ENCODE measurements at places on chromosomes 7 and 10.

- no peaks in the 10 kb centered on the region for H3K27me3 ChIP-seq
- no peaks in the 10 kb centered on the region for H3K36me3 ChIP-seq
- H3K4me3 ChIP-seq = no peak overlapping the region
- H3K4me1 ChIP-seq = no peaks in the 10 kb centered on the region
Observed at GRCh38 chr10:34506786-34507185, 308.3 kb downstream of the PARD3 start.

DNA sequence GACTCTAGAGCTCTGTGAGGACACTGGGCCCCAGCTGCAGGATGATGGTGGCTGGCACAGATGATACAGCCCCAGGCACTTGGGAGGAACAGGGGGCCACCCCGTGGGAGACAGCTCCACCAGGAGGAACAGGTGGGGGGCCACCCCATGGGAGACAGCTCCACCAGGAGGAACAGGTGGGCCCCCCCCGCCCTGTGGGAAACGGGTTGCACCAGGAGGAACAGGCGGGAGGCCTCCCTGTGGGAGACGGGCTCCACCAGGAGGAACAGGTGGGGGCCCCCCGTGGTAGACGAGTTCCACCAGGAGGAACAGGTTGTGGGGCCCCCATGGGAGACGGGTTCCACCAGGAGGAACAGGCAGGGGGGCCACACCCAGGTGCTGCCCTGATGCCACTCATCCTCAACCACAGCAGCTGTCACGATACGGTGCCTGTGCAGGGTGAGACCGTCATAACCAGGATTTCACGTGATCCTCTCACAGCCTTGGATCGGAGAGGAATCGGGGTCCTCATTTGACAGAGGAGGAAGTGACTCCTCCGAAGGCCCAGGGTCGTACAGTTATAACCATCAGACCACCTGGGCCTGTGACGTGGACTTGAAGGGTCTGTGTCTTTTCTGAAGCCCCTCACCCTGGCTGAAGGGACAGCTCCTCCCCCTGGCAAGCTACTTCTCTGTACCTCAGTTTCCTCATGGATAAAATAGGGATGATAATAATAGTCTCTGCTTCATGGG, 49.2 kb upstream of the NANOS1 start:
- H3K4me1 ChIP-seq = no peaks in the 10 kb centered on the region
- no peaks in the 10 kb centered on the region for H3K36me3 ChIP-seq
- no peaks in the 10 kb centered on the region for H3K27me3 ChIP-seq
- no peak overlapping the region for H3K27ac ChIP-seq
- H3K4me3 ChIP-seq = no peak overlapping the region

GRCh38 chr10:94405406-94405805, 3.1 kb downstream of the TBC1D12 start:
- no peak for DNase-seq
- no peaks in the 10 kb centered on the region for H3K36me3 ChIP-seq
- H3K4me3 ChIP-seq = no peak overlapping the region
- no peaks in the 10 kb centered on the region for H3K27me3 ChIP-seq
- no peak overlapping the region for H3K27ac ChIP-seq

GRCh38 chr7:101094791-101095375, 9.6 kb downstream of the TRIM56 start:
- peaks cover 15% of the 10 kb centered on the region for H3K4me1 ChIP-seq
- H3K27ac ChIP-seq = peak overlapping the region; percentile 28
- no peaks in the 10 kb centered on the region for H3K36me3 ChIP-seq
- DNase-seq = no peak

DNA sequence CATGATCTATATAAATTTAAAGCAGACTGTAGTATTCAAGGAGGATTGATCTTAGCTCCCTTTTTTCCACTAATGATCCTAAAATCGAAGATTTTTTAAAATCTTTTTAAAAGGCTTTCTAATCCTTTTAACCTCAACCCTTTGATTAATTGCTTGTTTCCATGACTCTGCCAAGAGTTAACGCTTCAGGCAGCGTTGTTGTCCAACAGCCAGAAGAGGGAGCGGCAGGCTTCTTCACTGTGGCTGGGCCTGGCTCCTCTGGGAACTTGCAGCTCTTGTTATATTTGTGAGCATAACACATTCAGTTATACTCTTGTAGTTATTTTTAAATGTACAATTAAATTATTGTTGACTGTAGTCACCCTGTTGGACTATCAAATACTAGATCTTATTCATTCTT, 26.3 kb downstream of the CRCP start:
- no peak for DNase-seq
- H3K36me3 ChIP-seq = peaks cover 5% of the 10 kb centered on the region
- no peaks in the 10 kb centered on the region for H3K27me3 ChIP-seq
- no peak overlapping the region for H3K4me3 ChIP-seq
- no peak overlapping the region for H3K27ac ChIP-seq

DNA sequence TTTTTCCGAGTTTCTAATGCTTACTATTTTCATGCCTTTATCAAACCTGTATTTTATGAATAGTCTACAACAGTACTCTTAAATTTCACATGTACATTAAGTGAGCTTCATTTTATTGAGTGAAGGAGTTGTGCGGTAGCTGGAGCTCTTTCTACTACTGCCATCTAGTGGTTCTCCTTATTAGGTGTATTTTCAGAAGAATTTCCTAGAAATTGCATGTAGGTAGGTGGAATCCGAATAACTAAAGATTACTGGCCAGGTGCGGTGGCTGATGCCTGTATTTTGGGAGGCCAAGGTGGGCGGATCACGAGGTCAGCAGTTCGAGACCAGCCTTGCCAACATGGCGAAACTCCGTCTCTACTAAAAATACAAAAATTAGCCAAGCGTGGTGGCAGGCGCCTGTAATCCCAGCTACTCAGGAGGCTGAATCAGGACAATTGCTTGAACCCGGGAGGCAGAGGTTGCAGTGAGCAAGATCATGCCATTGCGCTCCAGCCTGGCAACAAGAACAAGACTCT, 38.3 kb downstream of the LRRC72 start:
- H3K4me1 ChIP-seq = peaks cover 6% of the 10 kb centered on the region
- DNase-seq = no peak
- H3K27ac ChIP-seq = no peak overlapping the region
- no peaks in the 10 kb centered on the region for H3K27me3 ChIP-seq
- H3K4me3 ChIP-seq = no peak overlapping the region

DNA sequence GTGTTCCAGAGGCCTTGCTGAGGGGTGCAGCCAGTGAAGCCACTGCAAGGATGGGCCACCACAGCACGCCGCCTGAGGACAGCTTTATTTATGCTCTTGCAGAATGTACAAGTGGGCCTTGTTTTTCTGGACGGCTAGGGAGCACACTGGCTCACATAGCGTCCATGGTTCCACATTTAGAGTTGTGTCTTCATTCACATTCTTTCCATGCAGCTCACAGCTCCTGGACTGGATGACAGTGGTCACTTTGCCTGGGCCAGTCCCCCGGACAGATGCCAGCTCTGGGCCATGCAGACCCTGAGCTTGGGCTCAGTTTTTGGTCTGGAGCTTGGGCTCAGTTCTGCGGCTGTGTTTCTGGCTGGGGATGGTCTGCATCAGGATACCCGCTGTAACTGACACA, 2.6 kb upstream of the C10orf71 start:
- H3K4me1 ChIP-seq = peaks cover 5% of the 10 kb centered on the region
- H3K27ac ChIP-seq = no peak overlapping the region
- DNase-seq = no peak

GRCh38 chr7:159027789-159028507, 116.7 kb downstream of the VIPR2 start:
- peak; percentile 47 for DNase-seq
- no peaks in the 10 kb centered on the region for H3K36me3 ChIP-seq
- H3K27ac ChIP-seq = no peak overlapping the region
- no peak overlapping the region for H3K4me3 ChIP-seq
- no peaks in the 10 kb centered on the region for H3K27me3 ChIP-seq

DNA sequence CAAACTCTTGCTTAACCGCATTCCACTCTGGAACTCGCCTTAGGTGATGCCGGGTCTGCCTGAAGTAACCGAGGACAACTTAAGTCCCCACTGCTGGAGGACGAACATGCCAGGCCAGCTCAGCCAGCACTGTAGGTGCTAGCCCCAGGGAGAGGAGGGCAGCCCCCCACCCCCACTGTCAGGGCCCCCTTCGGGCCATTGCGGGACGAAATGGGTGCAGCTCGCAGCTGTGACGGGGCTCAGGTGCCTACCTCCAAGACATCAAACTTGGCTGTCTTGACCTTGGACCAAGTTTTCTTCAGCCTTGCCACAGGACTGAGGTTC, 60.4 kb downstream of the CSGALNACT2 start:
- H3K27me3 ChIP-seq = no peaks in the 10 kb centered on the region
- H3K4me1 ChIP-seq = peaks cover 12% of the 10 kb centered on the region
- no peaks in the 10 kb centered on the region for H3K36me3 ChIP-seq
- DNase-seq = peak; percentile 68

DNA sequence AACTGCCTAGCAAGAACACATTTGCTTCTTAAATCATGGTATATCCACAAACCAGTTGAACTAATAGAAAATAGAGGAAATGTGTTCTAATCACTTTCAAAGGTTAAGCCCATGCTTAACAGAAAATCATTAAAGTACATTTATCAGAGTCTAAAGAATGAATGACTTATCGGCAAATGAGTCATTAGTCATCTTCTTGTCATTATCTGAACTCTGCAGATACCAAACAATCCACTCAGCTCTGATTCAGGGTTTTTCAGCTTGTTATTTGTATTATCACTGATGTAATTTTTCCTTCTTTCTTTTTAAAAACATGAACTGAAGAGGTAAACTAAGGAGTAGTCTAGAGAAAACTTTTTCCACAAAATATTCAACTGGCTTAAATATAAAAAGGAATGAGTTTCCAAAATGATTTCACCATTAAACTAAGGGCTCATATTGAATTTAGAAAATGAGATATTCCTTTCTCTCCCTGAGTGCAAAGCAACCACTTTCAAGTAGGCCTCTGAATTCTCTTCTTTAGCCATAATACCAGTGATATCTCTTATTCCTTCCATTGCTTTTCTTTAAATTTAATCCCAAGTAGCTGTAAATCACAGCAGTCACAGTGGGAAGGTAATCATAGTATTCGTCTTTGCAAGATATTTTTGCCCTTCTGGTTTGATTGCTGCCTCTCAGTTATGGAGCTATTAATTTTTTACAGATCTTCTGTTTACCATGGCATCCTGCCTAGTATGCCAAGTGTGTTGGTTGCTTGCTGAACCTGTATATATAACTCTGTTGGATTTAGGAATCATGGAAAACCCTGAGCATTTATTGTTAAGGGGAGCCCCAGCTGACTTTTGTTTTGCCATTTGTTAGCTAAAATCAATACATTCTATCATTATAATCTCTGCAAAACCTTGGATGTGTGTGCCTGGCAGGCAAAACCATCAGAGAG, 125.1 kb downstream of the THSD7A start:
- peaks cover 16% of the 10 kb centered on the region for H3K4me1 ChIP-seq
- DNase-seq = peak; percentile 46
- no peak overlapping the region for H3K27ac ChIP-seq
- no peaks in the 10 kb centered on the region for H3K27me3 ChIP-seq
- no peak overlapping the region for H3K4me3 ChIP-seq

- DNase-seq = peak; percentile 73
- no peak overlapping the region for H3K27ac ChIP-seq
- H3K4me3 ChIP-seq = no peak overlapping the region
- no peaks in the 10 kb centered on the region for H3K36me3 ChIP-seq
Observed at GRCh38 chr7:44291066-44291732, 34.2 kb downstream of the CAMK2B start.

- H3K4me3 ChIP-seq = no peak overlapping the region
- H3K27ac ChIP-seq = no peak overlapping the region
- no peaks in the 10 kb centered on the region for H3K36me3 ChIP-seq
- no peaks in the 10 kb centered on the region for H3K27me3 ChIP-seq
- peak; percentile 15 for DNase-seq
Observed at GRCh38 chr7:68684996-68685395, 913.3 kb upstream of the AUTS2 start.

DNA sequence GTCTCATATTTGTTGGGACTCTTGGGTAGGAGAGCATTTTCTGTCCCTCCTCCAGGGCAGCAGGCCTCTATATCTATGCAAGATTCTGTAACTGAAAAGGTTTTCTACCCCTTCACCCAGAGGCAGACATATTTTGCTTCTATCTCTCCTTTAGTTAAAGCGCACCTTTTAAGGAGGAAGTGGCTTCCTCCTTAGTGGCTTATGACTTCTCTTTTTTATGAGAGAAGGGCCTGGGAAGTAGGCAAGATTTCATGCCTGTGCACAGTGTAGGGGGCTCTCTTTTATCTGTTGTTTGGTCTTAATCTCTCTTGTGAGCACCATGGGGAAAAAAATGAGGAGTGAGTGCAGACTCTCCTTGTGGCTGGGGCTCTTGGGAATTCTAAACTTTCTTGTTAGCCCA, 122.1 kb downstream of the LRMDA start:
- H3K27ac ChIP-seq = no peak overlapping the region
- H3K4me3 ChIP-seq = no peak overlapping the region
- H3K27me3 ChIP-seq = no peaks in the 10 kb centered on the region
- no peak for DNase-seq
- H3K4me1 ChIP-seq = no peaks in the 10 kb centered on the region

GRCh38 chr10:60172363-60172990, 217.2 kb downstream of the ANK3 start:
- no peaks in the 10 kb centered on the region for H3K27me3 ChIP-seq
- no peak overlapping the region for H3K27ac ChIP-seq
- no peak overlapping the region for H3K4me3 ChIP-seq
- DNase-seq = no peak
- H3K36me3 ChIP-seq = no peaks in the 10 kb centered on the region
- H3K4me1 ChIP-seq = no peaks in the 10 kb centered on the region

DNA sequence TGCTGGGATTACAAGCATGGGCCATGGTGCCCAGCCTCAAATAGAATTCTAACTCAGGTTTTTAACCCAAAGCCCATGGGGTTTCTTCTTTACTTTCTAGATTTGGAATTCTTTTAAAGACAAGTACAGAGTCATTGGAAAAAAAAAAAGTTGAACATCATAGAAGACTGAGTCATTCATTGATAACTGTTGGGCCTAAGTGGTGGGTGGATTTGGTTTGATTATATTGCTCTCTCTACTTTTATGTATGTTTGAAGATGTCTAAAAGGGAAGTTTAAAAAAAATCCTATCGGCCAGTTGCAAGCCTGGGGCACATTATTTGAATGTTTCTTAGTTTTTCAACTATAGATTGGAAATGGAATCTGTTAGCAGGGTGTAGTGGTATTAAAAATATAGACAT, 49.7 kb downstream of the INPP5F start:
- no peak overlapping the region for H3K27ac ChIP-seq
- DNase-seq = no peak
- no peak overlapping the region for H3K4me3 ChIP-seq
- H3K4me1 ChIP-seq = peaks cover 3% of the 10 kb centered on the region
- H3K36me3 ChIP-seq = no peaks in the 10 kb centered on the region
- no peaks in the 10 kb centered on the region for H3K27me3 ChIP-seq

GRCh38 chr10:90571481-90572258, 286.2 kb downstream of the HTR7 start:
- DNase-seq = no peak
- H3K27ac ChIP-seq = no peak overlapping the region
- H3K27me3 ChIP-seq = no peaks in the 10 kb centered on the region
- no peaks in the 10 kb centered on the region for H3K4me1 ChIP-seq
- H3K36me3 ChIP-seq = no peaks in the 10 kb centered on the region

DNA sequence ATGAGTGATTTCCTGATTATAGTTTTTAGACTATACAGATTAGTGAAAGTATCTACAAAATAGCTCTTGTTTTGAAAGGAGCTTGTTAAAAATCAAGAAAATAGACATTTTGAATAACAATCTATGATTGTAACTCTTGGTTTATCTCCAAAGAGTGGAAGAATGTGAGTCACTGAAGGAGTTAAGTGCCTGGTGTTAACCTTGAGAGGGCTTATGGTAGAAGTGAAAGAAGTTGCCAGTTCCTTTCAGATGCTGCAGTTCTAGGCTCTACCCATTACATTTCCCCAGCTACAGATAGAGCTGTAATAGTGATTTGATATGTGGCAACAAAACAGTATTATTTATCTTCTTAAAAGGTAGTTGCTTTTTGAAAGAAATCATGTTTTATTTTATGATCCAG, 12.7 kb downstream of the NRBF2 start:
- peaks cover 12% of the 10 kb centered on the region for H3K4me1 ChIP-seq
- H3K27me3 ChIP-seq = no peaks in the 10 kb centered on the region
- H3K36me3 ChIP-seq = no peaks in the 10 kb centered on the region
- H3K4me3 ChIP-seq = no peak overlapping the region

Measured in upper lobe of left lung (tissue), 6 donors.